Activated CD4-positive, alpha-beta T cell treated with anti-CD3 and anti-CD28 coated beads, Interleukin-2, amount 10 ng/mL, durations not matched to agents 7 days and 5 days (primary cell): ENCODE measurements at places on chromosomes 5 and 9. TPM values are rescaled to one million over a fixed set of nuclear protein-coding genes. Genes with fewer than 3 reads are reported as not detected.
A peak's percentile ranks its signal among the peaks of the same experiment; 100 is the strongest.

- no peak for DNase-seq
- H3K36me3 ChIP-seq: peaks cover 3% of the 10 kb centered on the region
- peaks cover 4% of the 10 kb centered on the region for H3K4me1 ChIP-seq
- H3K27me3 ChIP-seq: no peaks in the 10 kb centered on the region
These were observed 54.0 kb upstream of the FKTN start for GRCh38 chr9:105503881-105504280.

DNA sequence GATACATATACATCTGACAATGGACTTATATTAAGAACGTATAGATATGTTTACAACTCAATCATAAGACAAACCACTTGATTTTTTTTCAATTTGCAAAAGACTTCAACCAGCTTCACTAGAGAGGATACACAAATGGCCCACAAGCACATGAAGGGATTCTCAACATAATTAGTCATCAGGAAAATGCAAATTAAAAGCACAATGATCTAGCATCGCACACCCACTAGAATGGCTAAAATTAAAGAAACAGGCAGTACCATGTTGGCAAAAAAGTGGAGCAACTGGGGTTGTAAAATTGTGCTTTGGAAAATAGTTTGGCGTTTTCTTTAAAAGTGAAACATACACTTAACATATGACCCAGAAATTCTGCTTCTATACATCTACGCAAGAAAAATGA, 80.0 kb upstream of the TRIO start:
- no peaks in the 10 kb centered on the region for H3K27me3 ChIP-seq
- H3K4me3 ChIP-seq: no peak overlapping the region
- H3K4me1 ChIP-seq: no peaks in the 10 kb centered on the region
- DNase-seq: no peak
- no peak overlapping the region for H3K27ac ChIP-seq

OR1J2 gene
- total RNA-seq: not detected

DNA sequence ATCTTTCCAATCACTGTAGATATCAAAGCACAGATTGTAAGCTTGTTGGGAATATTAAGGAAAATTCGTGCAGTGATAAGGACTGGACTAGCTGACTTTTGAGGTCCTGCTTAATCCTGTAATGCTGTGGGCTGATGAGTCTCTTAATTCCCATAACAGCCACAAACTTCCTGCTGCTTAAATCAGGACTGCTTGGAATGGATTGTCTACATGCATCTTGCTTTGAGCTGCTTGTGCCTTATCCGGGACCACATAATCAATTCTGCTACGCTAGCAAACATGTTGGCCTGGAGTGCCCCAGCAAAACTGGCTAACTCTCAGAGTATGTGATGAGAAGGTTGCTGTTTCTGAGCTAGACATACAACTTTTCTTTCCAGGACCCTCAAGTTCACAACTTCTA, 79.6 kb downstream of the SNCAIP start:
- no peaks in the 10 kb centered on the region for H3K27me3 ChIP-seq
- no peaks in the 10 kb centered on the region for H3K4me1 ChIP-seq
- H3K27ac ChIP-seq: no peak overlapping the region
- no peak for DNase-seq

DNA sequence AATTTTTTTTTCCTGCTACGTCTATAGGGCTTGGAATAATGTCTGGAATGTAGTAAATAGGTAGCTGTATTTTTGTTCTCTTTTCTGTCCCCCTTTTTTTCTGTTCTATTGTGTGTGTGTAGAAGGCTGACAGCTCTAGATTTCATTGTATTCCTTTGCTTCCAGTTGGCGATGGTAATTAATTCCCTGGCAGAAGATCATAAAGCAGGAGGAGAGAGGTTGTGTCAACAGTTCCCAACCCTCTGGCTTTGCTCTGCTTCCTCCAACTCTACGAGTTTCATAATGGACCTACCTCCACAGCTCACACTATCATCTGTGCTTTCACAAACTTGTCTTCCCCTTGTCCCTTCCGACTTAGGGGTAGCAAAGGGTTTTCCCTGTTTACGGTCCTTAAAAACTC, 117.9 kb upstream of the CDH18 start:
- no peaks in the 10 kb centered on the region for H3K27me3 ChIP-seq
- DNase-seq: no peak
- H3K4me3 ChIP-seq: no peak overlapping the region
- no peaks in the 10 kb centered on the region for H3K36me3 ChIP-seq
- no peaks in the 10 kb centered on the region for H3K4me1 ChIP-seq

ECPAS gene
- total RNA-seq: 69.4 TPM

DNA sequence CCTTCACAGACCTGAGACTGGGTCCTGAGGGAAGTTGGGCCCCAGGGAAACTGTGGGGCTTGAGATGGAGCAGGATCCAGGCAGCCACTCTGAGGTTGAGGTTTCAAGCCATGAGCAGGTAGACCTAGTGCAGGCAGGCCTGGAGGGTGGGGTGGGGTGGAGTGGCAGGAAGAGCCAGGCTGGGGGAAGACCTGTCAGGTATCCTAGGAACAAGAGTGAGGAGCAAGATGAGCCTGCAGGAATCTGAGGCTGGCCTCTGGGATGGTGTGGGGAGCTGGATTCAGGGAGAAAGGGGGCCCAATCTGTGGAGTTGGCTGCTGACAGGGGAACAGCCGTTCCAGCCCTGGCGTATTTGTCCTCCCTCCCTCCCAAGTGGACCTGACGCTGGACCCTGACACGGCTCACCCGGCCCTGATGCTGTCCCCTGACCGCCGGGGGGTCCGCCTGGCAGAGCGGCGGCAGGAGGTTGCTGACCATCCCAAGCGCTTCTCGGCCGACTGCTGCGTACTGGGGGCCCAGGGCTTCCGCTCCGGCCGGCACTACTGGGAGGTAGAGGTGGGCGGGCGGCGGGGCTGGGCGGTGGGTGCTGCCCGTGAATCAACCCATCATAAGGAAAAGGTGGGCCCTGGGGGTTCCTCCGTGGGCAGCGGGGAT, 9.8 kb downstream of the RACK1 start:
- DNase-seq: no peak
- no peaks in the 10 kb centered on the region for H3K27me3 ChIP-seq
- H3K27ac ChIP-seq: no peak overlapping the region
- H3K4me3 ChIP-seq: no peak overlapping the region

TMEM171 gene
- total RNA-seq: not detected

- no peak for DNase-seq
- no peak overlapping the region for H3K27ac ChIP-seq
- no peaks in the 10 kb centered on the region for H3K36me3 ChIP-seq
- H3K27me3 ChIP-seq: no peaks in the 10 kb centered on the region
- H3K4me1 ChIP-seq: no peaks in the 10 kb centered on the region
- H3K4me3 ChIP-seq: no peak overlapping the region
These were observed 151.6 kb downstream of the SIL1 start for GRCh38 chr5:139046551-139046950.

- no peak overlapping the region for H3K4me3 ChIP-seq
- H3K4me1 ChIP-seq: peaks cover 6% of the 10 kb centered on the region
- no peak for DNase-seq
- no peak overlapping the region for H3K27ac ChIP-seq
These were observed 733 bp downstream of the ANGPTL2 start for GRCh38 chr9:127121628-127122175.

DNA sequence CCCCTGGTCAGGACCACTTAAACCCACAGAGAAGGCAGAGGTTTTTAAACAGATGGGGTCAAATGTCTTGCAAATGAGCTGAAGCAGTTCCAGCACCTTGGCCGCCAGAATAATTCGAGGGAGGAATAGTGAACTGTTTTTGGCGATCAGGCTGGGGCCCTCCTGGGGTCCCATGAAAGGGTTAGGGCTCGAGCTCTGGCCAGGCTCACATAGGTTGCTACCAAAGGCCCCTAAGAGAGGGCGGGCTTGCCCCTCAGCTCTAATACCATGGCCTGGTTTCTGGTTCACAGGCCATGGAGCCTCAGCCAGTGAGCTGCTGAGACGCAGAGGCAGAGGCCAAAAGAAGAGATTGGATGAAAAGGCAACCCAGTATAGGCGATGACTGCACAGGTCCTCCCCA, 74.8 kb upstream of the UBTD2 start:
- no peak overlapping the region for H3K4me3 ChIP-seq
- no peak overlapping the region for H3K27ac ChIP-seq

GRCh38 chr5:159214486-159215271, 5.3 kb upstream of the RNF145 start:
- H3K4me1 ChIP-seq: peaks cover 33% of the 10 kb centered on the region
- DNase-seq: no peak
- H3K36me3 ChIP-seq: no peaks in the 10 kb centered on the region

DNA sequence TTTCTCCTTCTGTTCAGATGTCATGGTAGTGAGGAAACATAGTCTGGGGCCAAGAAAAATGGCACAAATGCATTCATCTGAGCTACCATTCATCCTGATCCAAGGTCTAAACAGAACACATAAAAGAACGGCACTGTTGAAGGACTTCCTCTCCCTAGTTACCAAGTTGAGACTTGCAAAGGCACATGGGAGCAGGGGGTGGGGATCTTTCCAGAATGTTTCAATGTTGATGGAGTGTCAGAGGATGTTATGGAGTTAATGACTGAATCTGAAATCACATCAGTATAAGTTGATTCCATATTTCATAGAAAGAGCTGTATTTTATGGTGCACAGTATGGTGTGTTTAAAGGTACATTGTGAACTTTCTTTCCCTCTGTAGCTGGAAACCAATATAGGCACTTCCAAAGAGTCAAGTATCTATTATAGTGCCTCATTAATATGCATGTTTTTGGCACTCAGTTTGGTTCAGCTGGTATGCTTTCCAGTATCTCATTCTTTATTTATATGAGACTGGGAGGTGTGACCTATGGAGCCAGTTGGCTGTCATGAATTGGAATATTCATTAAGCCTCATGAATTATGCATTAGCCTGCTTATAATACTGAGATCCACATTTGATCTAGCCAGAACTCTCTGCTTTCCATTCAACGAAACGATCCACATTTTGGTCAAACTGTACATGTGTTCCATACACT, 603.0 kb downstream of the NR2F1-AS1 start:
- H3K27ac ChIP-seq: no peak overlapping the region
- no peak for DNase-seq
- H3K36me3 ChIP-seq: no peaks in the 10 kb centered on the region
- no peaks in the 10 kb centered on the region for H3K27me3 ChIP-seq

GPR151 gene
- not detected for total RNA-seq

CCDC192 gene
- not detected for total RNA-seq

DNA sequence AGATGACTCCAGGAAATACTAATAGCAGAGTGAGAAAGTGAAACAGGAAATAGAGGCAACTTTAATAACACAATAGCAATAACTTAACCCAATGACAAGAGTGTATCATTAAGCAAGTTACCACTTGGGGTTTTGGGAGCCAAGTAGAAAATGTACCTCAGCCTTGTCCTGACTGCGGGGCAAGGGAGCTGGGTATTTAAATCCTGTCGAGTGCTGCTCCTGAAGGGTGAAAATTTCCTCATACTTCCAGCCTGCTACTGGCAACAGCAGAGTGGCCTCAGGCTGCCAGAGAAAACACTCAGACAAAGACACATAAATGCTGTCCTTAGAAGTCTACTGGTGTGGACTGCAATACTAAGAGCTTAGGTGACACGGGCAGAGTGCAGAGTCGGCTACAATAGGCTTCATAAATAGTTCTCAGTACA, 112.5 kb upstream of the EMB start:
- H3K4me1 ChIP-seq: peaks cover 12% of the 10 kb centered on the region
- no peak overlapping the region for H3K27ac ChIP-seq
- H3K27me3 ChIP-seq: no peaks in the 10 kb centered on the region
- no peak for DNase-seq
- no peaks in the 10 kb centered on the region for H3K36me3 ChIP-seq

DNA sequence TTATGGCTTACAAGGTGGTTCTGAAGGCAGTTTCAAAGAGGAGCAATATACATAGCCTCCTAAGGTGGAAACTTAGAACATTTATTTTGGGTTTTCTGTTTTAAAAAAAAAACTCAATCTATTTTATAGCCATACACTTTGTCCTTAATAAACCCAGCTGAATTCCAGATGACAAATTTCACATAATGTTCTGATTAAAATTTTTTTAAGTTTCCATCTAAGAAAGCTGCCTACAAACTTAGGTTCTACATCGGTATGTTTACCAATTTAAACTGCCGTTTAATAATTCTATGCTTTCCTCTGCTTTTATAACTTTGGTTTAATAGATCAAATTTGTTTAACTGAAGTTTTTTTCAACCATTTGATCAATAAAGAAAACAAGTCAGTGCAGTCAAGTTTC, 12.5 kb downstream of the NR3C1 start:
- no peak overlapping the region for H3K4me3 ChIP-seq
- H3K27ac ChIP-seq: no peak overlapping the region
- peaks cover 37% of the 10 kb centered on the region for H3K36me3 ChIP-seq
- no peak for DNase-seq

CDKN2B-AS1 gene
- 5.6 TPM for total RNA-seq

DNA sequence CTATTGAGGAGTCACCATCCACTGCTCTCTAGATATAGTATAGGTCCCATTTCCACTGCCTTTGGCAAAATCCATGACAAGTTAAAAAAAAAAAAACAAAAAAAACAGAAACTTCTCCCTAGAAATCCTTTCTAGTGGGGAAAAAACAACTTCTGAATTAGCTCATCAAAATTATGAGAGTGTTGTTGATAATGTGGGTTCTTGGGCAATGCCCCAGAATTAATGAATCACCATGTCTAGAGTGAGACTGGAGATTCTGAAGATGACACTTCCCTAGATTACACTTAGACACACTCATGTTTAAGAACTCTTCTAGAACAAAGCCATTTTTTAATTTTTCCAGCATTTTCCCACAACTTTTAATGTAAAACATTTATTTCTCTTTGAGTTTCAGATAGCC, 728.0 kb upstream of the C9orf72 start:
- no peaks in the 10 kb centered on the region for H3K4me1 ChIP-seq
- no peaks in the 10 kb centered on the region for H3K36me3 ChIP-seq
- no peak overlapping the region for H3K27ac ChIP-seq
- H3K27me3 ChIP-seq: no peaks in the 10 kb centered on the region

DNA sequence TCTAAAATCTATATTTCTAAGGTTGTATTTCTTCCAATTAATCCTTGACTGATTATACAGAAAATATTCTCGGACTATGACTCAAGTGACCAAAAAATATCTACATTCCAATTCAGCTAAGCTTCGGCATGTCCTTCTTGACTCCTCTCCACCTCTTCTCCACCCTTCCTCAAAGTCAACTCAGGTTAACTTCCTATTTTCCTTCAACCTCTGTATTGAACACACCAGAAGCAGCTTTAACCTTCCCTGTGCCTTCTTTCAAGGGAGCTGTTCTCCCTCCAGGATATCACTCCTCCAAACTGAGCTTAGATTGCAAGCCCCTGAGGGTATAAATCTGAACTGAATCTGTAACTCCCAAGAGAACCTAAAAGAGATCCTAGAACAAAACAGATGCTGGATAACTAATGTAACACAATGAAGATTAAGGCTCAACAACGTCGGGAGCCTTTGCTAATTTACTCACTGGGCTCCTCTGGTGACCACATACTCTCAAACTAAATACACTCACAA, 1.1 kb downstream of the SLCO4C1 start:
- H3K36me3 ChIP-seq: no peaks in the 10 kb centered on the region
- DNase-seq: no peak
- H3K4me3 ChIP-seq: peak overlapping the region; percentile 78
- H3K27ac ChIP-seq: no peak overlapping the region
- H3K27me3 ChIP-seq: peaks cover 12% of the 10 kb centered on the region

SPATA31A7 gene
- total RNA-seq: not detected

FBXW5 gene
- 116 TPM for total RNA-seq

DNA sequence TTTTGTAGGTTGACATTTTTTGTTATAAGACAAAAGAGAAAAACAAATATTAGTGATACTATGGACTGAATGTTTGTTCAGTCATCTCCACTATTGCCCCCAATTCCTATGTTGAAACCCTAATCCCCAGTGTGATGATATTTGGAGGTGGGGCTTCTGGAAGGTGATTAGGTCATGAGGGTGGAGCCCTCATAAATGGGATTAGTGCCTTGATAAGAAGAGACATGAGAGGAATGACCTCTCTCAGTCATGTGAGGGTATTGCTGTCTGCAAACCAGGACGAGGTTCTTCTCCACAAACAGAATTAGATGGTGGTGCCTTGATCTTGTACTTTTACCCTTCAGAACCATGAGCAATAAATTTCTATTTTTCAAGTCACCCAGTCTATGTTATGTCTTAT, 34.5 kb upstream of the KLF9 start:
- no peaks in the 10 kb centered on the region for H3K27me3 ChIP-seq
- H3K27ac ChIP-seq: no peak overlapping the region
